NCI-H1930 (cell line): ENCODE measurements at places on chromosomes 4 and X.

DNA sequence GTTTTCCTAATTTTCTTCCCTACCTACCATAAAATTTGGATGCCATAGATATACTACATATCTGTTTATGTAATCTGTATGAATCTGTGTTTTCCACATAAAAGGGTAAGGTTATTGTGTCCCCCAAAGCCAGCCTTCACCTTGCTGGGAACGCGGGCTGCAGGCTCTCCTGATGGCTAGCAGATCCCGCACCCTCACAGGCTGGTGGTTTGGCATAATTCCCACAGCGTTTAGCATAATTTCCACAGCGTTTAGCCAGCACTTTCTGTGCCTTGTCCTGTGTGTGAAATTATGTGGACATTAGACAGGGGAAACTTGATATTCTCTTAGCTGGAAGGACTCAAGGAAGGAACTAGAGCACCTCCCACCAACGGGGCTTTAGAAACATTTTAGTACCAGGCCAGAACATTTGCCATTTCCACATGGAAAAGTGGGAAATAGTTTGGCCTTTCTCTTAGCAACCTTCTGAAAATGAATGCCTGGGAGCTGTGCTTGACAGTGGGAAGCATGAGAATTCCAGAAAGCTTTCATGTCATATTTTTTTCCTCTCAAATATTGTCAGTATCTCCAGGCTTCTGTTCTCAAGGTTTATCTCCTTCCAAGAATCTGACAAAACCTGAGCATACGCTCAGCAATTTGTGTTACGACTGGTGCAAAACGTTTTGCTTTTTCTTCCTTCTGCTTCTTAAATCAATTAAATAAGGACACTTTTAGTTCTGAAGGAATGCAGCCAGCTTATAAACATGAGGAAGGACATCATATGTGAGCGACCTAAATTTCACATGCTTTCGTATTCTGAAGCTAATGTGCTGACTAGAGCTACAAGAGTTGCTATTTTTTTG is 67.9 kb downstream of the STK32B start:
- no peak for DNase-seq

DNA sequence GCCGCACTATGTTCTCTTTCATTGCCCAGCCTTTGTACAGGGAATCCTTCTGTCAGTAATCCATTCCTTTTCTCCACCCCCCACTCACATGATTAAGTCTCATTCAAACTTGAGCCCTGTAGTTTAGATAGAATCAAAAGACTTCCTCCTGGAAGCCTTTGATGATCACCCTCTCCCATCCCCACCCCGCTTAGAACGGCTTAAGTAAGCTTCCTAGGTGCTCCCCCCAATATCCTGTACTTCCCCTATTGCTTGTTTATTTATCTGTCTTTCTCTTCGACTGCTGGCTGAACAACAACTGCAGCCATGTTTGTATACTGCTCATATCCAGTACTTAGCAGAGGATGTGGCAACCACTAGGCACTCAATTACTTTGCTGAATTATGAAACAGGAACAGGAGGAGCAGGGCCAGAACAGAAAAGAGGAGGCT is 38.5 kb upstream of the GPC3 start:
- DNase-seq: no peak

DNA sequence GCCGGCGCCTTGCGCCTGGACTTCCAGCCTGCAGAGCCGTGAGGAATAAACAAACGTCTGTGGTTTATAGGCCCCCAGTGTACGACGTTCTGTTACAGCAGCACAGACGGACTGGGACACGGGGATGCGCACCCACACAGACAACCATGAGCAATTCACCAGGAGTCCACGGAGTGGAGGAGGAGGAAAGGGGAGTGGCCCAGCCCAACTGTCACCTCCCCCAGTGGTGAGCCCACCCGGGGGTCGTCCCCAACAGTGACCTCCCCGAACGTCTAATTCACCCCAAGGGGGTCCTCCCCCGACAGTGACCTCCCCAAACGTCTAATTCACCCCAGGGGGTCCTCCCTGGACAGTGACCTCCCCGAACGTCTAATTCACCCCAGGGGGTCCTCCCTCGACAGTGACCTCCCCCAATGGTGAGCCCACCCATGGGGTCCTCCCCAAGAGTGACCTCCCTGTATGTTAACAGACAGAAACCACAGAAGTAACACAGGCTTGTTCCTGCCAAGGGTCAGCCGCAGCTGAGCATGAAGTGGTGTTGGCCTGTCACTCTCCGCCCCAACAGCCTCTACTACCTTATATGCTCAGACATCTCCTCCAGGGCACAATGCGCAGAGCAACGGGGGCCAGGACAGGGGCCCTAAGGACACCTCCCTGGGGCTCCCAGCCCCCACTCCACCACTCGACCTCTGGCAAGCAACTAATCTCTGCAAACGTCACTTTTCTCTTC is 6.2 kb downstream of the GAK start:
- no peak for DNase-seq

DNA sequence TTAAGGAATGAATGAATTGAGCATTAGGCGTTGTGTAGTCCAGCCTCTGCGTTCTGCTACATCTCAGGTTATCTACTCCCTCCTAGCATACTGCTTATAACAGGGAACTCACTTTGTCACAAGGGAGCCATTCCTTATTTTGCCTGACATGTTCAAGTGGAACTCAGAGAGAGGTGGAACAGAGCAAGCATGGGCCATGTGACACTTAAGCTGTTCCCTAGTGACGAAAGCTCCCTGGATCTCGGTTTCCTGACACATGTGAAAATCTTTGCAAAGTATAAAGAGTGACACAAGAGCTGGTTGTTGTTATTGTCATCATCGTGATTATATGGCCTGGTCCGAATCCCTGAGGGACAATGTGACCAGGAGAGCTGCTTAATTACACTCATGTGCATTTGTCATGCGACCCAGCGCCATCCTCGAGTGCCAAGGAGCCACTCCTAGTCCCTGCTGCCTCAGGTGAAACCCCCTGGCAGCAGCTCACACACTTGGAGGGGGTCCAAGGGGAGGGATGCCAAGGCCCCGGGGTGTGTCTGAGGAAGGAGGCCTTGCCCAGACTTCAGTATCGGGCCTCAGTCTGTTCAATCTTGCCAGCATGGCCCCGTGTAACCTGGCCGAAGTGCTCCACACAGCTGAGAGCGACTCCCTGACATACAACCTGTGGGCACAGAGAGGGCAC is 98.5 kb upstream of the MAP3K15 start:
- DNase-seq: no peak

DNA sequence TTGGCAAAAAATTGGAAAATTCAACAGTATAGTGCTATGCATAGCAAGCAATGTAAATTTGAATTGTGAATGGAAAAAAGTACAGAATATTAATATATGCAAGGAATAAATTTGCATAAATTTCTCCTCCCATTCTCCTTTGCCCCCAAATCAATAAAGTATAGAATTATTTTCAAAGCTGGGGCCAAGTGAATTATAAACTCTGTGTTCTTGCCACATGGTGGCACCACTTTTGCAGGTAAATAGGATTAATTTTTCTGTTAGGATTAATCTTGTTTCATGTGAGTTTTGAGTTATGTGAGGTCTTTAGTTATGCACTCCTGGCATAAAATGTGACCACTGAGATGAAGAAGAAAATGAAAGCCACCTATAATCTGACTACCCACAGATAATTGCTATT is 19.9 kb downstream of the COPS4 start:
- DNase-seq: no peak

DNA sequence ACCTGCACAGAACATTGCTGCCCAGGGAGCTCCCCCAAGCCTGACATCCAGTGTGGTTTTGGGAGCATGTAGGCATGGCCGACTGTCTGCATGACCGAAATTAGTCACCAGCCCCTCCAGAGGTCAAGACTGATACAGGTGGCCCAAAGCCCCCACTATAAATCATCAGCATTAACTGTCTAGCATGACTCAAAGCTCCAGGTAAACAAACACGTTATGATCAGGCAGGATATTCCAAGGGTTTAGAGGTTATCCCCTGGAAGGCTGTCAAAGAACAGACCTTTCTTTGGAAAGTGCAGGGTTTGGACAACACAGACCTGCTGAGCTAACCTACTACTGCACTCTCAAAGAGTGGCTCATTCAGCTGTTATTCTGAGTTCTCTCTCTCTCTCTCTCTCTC is 2.1 kb upstream of the FAM9A start:
- DNase-seq: no peak

- no peak for DNase-seq
Observed at GRCh38 chr4:149572716-149573115, 242.9 kb downstream of the IQCM start.
